ENCODE measurements at places on chromosomes 1 and 21. TPM values are rescaled to one million over a fixed set of nuclear protein-coding genes. Genes with fewer than 3 reads are reported as not detected.

- DNase-seq = no peak
These were observed 444 bp upstream of the IARS2 start for GRCh38 chr1:220093361-220094015.

- DNase-seq = peak; percentile 92
These were observed 36.7 kb downstream of the ATP2B4 start for GRCh38 chr1:203663294-203663693.

GRCh38 chr1:192901500-192901899 is 92.7 kb downstream of the RGS2 start:
- peak; percentile 67 for DNase-seq

DNA sequence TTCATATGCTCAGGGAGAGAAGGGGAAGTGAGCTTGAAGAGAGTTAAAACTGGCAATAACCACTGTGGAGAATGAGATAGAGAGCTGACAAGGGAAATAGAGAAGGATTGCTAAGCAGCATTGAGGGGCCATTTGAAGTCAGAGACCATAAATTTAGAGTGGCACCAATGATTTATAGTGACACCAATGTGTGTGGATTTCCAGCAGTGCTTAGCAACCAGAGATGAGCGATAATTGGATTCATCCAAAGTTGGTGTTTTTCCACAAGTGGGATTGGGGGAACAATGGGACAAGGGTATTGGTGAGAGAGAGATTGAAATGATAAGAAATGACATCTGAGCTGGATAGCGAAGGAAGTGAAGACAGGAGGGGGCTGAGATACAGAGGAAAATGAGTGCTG is 114.1 kb downstream of the C1orf94 start:
- DNase-seq = no peak

GRCh38 chr1:158295791-158296190 is 6.1 kb downstream of the CD1C start:
- no peak for DNase-seq

DNA sequence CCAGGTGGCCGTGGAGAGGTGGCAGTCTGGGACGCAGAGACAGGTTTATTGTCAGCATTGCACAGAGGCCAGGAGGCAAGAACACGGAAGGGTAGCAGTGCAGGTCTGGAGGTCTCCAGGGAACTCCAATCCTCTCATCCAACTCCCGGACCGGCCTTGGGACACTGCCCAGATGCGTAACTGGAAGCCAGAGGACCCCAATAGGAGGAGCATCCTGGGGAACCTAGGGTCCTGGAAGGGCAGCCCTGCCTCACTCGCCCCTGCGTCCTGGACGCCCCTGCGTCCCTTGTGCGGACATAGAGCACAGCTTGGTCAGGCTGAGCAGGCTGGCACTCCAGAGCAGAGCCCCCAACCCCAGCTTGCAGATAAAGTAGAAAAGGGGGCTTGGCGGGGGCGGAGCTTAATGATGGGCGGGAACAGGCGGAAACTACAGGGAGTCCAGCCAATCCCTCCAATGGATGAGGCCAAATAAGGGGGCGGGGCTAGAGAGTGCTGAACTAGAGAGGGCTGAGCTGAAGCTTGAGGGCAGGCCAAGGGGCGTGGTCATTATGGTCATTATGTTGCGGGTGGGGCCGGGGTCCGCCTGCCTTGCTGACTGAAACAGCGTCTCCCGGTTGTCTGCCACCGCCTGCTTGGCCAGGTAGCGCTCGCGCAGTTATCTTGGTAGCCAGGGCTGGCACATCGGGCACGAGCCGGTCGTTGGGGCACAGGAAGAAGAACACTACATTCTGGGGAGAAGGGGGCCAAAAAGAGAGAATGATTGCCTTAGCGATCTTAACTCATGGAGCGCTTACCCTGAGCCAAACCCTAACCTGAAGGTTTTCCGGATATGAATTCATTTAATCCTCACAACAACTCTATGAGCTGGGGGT is 3.7 kb upstream of the ARHGEF19 start:
- DNase-seq = peak; percentile 75

DNA sequence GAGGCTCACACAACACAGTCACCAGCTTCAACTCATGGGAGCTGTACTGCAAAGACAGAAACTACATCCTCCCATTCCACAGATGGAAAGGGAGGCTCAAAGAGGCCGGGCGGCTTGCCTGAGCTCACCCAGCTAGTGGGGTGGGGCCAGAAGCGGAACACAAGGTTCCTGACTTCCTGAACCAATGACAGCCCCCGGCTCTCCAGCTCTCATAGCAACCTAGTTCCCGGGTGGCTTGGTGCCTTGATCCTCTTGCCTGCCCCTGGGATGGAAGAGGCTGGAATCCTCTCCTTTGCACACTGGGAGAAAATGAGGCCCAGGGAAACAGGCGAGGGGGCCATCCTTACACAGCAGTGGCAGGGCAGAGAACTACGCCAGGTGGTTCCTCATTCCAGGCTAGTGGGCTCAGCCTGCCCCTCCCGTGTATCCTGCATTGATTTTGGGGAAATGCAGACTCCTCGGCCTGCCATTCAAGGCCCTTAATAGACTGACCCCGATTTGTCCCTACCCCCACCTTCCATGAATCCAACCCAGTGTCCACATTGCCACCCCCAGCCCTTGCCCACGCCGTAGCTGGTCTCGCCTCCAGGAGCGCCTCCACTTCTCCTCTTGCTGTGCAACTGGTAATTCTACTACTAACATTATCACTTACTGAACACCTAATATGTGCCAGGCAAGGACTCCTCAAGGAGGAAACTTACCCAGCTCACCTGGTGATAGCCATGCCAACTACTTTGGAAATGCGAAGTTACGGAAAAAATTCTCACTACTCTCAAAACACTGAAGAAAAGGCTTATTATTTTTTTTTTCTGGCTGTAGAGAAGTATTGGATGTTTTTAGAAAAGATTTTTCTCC is 5.0 kb downstream of the RAP1GAP start:
- no peak for DNase-seq

- DNase-seq = no peak
These were observed 35.2 kb upstream of the PRDM15 start for GRCh38 chr21:41914358-41914757.

DNA sequence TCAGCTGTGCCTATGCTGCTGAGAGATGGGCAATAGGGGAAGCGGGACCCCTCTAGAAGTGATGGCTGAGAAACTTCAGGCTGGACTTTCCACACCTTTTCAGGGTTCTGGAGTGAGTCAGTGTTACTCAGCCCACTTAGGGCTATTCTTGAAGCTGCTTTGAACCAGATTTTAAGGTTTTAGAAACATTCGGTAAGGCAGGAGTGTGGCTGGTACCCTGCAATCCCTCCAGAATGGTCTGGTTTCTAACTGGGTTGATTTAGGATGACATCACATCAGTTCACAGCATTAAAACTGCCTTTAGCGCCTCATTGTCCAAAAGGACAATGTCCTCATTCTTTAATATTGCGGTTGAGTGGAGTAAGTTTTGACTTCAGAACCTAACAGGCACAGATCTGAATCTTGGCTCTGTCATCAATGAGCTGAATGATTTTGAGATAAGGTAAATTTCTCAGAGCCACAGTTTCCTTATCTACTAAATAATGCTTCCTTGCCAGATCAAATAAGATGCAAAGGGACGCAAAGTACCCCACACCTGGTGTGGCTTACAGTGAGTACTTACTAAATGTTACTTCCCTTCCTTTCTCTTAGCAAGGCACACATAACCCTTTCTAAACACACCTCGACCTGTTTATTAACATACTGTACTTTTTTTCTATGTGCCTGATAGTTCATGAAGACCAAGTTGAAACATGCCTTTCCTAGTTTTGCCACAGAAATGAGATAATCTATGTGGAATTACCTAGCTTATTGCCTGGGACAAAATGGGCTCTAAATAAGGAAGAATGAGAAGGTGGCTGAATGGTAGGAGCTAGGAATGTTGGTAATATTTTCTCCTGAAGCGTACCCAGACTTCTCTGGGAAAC is 209.8 kb downstream of the ROR1 start:
- DNase-seq = no peak

DNA sequence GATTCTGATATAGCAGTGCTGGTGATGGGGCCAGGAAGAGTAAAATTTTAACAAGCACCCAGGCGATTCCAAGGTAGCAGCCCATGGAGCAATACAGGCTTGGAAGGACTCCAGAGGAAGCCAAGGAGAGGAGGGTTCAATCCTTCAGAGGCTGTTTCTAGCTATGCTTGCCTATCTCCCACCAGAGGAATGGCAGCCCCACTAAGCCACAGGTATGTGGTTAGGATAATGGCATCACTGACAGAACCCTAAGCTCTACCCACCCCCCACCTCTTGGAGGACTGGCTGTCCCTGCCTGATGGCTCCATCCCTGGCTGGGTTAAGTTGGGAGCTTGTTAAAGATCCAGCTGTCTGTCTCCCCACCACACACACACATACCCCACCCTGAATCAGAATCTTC is 19.3 kb upstream of the PTAFR start:
- no peak for DNase-seq

GRCh38 chr1:235841938-235842545 is 24.7 kb downstream of the LYST start:
- no peak for DNase-seq

DNA sequence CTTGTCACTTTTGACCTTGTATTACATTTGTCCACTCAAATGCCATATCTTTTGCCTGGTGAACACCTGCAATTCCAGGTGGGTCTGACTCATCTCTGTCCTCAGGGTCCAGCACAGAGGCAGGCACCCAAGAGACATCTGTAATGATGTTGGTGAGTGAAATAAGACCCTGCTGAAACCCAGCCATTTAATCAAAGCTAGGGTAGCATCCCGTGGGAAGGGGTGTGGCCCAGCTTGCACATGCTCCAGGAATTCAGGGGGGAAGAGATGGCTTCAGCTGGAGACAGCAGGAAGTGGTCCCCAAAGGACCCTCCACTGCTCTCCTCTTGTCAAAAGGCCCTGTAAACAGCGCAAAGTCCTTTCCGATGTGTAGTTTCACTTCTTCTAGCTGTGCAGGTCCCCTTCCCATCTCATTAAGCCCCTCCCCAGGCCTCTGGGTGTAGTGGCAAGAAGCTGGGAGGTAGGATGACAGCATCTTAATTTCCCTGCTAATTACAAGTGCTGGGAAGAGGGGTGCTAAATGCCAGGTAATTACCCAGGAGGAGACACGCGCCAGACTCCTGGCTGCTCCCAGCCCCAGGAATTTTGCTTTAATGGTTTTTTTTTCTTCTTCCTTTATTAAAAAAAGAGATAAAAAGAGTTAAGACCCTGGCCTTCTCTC is 54.4 kb upstream of the TRABD2B start:
- no peak for DNase-seq

GRCh38 chr1:59718064-59718988 is 96.4 kb upstream of the HOOK1 start:
- no peak for DNase-seq

DNA sequence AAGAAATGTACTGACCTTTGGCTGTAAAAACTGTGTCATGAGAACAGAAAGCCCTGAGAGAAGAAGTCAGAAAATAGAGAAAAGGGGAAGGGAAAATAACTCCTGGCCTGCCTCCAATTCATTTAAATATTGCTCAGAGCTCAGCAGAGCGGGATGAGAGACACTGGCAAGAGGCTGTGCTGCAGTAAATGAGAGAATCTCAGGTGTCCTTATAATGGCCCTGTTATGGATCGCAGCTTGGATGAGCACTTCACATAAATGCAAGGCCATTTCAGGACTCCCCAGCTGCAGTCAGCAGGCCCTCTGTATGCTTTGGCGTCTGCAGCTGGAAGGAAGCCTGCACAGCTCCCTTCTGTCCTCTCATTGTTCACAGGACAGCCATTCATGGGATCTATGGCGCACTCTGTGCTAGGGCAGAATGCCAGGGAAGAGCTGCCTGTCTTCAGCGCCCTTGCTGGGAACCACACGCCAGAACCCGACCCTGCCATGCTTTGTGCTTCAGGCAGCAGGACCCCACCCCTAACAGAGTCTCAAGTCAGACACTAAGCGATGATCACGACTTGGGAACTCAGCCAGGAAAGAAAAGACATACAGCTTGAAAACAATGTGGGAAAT is 20.7 kb upstream of the ABCB10 start:
- peak; percentile 19 for DNase-seq

GRCh38 chr1:119743308-119743707 is 25.4 kb downstream of the HMGCS2 start:
- DNase-seq = no peak

- no peak for DNase-seq
These were observed 36.4 kb downstream of the MRAP start for GRCh38 chr21:32334980-32335531.

- peak; percentile 95 for DNase-seq
These were observed 440.9 kb downstream of the PRDM2 start for GRCh38 chr1:14140831-14141401.

GRCh38 chr1:210627755-210628154 is 299.1 kb downstream of the HHAT start:
- no peak for DNase-seq

DNA sequence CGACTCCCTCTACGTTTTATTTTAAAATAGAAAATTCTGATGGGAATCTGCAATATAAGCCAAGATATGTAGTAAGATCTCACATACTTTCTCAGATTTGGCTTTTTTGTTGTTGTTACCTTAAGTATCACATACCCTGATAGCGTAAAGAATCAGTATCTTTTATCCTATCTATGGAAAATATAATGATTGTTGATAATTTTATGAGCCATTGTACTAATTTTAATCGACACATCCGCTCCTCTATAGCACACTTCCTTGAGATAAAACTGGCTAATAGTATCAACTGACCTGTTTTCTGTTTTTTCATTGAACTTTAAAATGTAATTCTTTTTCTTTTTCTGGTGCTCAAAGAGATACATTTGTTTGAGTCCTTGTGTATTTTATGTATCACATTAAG is 118.7 kb downstream of the NFIA start:
- no peak for DNase-seq

DNA sequence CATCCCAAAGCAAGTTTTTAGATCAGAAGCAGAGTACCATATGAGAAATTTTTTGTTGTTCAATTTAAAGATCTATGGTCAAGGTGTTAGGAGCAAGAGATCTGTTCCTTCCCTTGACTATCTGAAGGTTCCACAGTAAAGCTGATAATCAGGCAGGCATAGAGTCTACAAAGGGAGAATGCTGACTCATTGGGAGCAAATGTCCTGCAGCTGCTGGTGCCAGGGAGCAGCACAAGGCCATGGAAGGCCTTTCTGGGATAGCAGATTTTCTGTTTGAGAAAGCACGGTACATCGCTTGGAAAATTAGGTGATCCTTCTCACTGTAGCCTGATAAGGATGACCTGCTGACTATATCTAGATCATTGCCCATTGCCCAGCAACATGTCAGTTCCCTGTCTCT is 210.1 kb upstream of the C1orf87 start:
- no peak for DNase-seq

Gene CNKSR1
- not detected for total RNA-seq

Gene GBP2
- 2.2 TPM for total RNA-seq

Gene RNU1-1
- not detected for total RNA-seq

Gene HSF2BP
- total RNA-seq = 2.4 TPM

Gene PLPPR4
- total RNA-seq = not detected

Gene MAD2L2
- 71.1 TPM for total RNA-seq

Gene PRRX1
- 1.2 TPM for total RNA-seq

All from MG63 (cell line).